ENCODE measurements at places on chromosomes 6 and 20. TPM values are rescaled to one million over a fixed set of nuclear protein-coding genes. Genes with fewer than 3 reads are reported as not detected.

DNA sequence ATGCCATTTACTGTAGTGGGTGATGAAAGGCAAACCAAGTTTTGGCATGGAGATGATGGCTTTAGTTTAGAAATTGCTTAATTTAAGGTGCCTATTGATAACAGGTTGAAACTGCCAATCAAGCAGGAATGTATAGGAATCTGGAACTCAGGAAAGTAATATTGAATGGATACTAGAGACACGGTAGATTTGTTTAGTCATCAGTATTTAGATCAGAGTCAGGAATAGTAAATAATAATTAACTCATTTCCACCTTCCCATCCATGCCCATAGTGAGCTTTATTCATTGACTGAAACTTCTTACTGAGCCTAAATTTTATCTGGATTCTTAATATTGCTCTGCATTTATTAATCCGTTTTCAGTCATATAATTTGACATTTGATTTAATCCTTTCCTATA is 500.3 kb downstream of the NKAIN2 start:
- no peak for DNase-seq

DNA sequence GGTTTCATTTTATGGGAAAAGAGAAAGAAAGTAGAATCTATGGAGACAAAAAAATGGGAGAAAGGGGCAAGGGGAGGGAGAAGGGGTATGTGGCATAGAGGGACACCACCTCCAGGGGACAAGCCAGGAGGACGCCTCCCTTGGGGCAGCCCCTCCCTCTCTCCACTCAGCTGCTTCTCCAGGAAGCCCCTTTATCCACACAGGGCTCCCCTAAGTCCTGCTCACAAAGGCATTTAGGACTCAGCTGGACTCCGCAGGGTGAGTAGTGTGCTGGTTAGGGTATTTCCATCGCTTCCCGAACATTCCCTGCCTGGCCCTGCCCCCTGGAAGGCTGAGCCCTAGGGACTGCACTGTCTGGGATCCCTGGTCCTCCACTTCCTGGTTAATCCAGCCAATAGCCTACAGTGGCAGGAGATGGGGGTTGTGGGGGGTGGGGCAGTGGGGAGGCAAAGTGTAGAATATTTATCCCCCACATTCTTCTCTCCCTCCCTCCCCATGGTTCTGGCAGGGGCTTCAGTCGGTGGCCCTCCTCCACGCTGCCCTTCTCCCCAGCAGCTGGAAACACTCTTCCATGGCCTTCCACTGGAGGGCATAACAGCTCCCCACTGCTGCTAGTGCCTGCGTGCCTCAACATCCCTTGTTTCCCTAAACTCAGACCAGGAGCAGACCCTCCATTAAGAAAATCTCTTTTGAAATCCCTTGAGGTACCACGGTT is 84.8 kb downstream of the SNX5 start:
- no peak for DNase-seq

GRCh38 chr6:157706883-157707282 is 116.2 kb upstream of the SNX9 start:
- DNase-seq: no peak

DNA sequence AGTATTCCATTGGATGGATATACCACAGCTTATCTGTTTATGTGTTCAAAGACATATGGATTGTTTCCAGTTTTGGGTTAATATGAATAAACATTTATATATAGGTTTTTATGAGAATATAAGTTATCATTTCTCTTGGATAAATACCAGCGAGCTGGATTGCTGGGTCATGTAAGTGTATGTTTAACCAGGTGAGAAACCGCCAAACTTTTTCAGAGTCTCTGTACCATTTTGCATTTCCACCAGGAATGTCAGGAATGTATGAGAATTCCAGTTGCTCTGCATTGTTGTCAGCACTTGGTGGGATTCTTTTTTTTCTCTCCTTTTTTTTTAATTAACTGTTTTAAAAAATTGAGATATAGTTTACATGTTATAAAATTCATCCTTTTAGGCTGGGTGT is 52.1 kb downstream of the PHF20 start:
- DNase-seq: no peak

DNA sequence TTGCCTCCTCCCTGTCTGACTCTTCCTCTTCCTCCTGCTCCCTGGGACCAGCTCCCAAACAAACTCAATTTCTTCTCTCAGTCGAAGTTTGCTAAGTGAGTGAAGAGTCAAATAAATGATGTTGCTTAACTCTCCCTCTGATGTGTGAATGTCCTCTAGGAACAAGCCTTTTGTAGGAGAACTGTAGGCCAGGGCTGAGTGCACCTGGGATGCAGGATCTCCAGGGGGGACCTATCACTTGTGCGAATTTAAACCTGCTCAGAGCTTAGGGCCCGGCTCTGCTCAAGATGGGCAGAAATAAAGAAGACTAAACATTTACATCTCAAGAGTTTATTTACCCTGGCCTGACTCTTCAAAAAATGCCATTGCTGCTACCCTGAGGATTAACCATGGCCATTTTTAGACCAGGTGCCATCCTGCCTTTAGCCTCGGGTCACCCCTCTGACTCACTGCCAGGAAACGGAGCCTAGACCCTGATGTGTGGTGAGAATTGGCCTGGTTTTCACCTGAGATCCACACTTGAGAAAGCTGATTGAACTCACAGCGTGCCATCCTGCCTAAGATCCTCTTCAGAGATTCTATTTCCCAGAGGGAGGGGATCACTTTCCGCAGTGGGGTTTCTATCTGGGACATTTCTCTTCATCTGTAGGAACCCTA is 63.6 kb upstream of the CD93 start:
- DNase-seq: no peak

DNA sequence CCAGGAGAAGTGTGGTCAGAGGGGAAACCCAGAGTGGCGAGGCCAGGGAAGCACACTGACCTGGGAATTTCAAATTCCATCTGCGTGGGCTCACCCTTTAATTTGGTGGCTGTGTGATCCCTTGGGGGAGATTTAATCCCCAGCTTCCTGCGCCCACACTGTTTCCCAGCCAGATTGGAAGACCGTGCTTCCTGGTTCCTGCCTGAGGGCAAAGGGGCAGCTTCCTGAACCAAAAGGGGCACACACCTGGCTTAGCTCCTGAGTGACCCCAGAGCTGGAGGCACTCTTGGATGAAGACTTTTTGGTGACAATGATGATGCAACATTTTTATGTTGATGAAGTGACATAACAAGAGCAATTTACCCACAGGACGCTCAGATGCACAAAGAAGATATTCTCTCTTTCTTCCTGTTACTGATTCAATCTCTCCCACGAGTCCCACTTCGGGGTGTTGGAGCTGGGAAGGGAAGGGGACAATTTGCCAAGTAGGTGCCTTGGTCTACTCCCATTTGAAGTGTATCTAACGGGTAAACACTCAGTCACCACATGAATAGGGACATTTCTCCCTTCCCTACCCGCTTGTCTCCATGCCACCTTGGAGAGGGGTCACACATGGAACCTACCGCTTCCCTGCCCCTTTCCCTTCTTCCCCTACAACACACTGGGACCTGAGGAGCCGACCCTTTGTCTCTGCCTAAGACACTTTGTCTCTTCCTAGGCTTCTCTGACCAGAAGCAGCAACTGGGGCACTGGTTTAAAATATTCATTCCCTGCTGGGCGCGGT is 28.6 kb upstream of the CDKN1A start:
- no peak for DNase-seq

GRCh38 chr20:52837378-52837777 is 134.8 kb upstream of the TSHZ2 start:
- no peak for DNase-seq

DNA sequence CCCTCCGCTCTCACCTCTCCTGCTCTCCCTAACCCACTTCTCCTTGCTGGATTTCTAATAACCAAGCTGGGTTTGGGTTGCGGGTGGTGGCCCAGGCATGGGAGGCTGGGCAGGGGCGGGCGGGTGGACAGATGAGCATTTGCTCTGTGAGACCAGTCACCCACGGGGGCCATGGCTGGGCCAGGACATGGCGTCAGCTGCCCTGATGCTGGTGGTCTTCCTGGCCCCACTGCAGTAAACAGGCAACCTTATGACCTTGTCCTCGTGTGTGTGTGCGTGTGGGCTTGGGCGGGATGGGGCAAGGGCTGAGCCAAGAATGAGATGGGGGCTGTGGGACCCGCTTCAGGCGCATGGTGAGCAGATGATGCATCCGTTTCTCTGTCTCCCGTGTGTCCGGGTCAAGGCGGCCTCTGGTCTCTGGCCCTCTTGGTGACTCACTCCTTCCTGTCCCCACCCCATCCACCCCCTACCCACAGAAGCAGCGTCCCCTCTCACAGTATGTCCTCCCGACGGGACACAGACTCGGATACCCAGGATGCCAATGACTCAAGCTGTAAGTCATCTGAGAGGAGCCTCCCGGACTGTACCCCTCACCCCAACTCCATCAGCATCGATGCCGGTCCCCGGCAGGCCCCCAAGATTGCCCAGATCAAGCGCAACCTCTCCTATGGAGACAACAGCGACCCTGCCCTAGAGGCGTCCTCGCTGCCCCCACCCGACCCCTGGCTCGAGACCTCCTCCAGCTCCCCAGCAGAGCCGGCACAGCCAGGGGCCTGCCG is 41.4 kb upstream of the MYL9 start:
- no peak for DNase-seq

- no peak for DNase-seq
Measured at GRCh38 chr6:69812746-69813427, 16.1 kb upstream of the LMBRD1 start.

DNA sequence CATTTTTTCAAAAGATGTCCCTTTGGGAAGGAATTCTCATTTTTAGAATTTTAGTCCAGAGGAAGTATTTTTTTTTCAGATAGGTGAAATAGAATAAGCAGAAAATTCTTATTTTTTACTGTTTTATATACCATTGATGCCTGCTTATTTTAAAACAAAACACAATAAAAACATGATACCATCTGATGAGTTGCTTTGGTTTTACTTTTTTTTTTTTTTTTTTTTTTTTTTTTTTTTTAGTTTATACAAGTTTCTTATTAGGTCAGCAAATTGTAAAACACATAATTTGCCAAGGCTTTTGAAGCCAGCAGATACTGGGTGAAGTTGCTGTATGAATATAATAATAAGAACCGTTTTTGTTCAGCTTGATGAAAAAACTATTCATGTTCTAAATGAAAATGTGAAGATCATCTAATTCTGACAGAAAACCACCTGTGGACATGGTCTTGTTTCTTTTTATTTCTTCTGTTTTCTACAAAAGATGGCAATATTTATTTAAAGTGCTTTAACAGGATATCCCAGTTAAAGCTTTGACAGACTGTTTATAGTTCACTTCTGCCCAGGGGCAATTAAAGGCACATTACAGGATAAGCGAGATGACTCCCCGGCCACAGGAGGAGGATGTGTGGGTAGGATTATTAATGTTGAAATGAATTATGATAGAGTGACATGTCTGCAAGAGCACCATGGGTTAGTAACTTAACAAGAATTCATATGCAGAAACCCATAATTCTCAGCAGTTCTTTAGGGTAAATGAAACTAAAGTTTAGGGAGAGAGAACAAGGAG is 31.1 kb downstream of the MYB start:
- no peak for DNase-seq

GRCh38 chr6:170132561-170132991 is 158.3 kb downstream of the DLL1 start:
- DNase-seq: no peak

DNA sequence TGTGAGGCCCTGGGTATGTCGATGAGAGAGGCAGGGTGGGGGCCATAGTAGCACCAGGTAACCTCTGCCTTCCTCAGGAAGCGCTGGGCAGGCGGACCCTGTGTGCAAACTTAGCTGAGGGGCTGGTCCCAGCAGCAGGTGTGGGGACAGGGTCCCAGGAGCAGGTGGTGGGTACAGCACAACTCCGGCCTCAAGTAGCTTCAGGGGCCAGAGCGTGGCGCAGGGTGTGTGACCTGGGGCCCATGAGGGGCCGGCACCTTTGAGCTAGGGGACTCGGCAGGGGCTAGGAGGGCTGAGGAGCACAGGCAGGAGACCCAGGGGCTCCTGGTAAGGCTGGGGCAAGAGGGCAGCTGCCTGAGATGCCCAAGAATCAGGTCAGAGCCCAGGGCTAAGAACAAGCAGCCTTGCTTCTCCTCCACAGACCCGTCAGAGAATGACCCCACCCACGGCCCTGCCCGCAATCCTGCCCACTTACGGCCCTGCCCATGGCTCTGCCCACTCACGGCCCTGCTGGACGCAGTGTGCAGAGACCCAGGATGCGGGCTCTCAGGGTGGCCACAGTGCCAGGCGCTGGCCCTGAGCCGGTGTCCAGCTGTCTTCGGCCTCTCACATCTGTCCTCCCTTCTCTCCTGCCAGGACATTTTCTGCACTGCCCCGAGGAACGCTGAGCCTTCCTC is 30.9 kb downstream of the CHRNA4 start:
- DNase-seq: no peak

DNA sequence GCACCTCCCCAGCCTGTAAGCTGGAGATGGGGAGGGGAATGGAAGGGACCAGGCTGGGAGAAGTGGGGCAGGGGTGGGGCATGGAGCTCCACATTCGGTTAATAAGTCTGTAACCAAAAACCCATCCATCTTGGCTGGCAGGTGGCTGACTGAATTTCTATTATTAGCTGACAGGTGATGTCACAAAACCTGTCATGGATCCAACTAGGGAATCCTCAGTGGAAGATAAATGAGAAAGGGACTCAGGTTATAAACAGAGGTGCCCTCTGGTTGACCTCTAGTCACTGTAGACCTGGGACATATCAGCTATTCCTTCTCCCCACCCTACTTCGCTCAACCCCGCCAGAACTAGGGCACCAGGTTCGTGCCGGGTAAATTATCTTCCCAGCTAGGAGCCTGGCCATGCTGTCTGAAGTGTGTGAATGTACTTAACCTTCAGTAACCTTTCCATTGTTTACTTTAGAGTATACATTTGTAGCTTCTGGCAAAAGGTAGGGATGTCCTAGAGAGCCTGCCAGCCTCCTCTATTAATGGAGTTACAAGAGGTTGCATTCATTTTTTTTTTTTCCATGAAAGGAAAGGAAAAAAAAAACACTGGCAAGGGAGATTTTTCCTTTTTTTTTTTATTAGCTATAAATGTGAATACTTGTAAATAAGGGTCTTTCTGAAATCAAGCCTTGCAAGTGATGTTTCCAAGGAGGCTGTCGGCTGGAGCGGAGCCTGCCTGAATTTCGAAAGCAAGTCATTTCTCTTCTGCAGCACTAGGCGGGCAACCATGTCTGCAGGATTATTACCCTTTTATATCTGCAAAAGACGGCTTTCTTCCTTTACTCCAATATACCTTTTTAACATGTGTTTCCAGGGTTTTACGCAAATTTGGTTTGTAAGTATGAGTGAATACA is 135.9 kb downstream of the TMEM242 start:
- peak; percentile 40 for DNase-seq

GRCh38 chr6:76703786-76704185 is 631.3 kb upstream of the IMPG1 start:
- no peak for DNase-seq

The RNF39 gene
- 1.1 TPM for polyA plus RNA-seq

The ACTL10 gene
- 0.45 TPM for polyA plus RNA-seq

The TGM2 gene
- polyA plus RNA-seq: 45.5 TPM

The DDO gene
- 1.7 TPM for polyA plus RNA-seq

The BAG2 gene
- polyA plus RNA-seq: 5.1 TPM

The TGIF2 gene
- polyA plus RNA-seq: 56.4 TPM

The HTR1E gene
- 0.60 TPM for polyA plus RNA-seq

The POU3F2 gene
- polyA plus RNA-seq: 0.07 TPM

The LST1 gene
- 5.1 TPM for polyA plus RNA-seq

The BFSP1 gene
- 3.3 TPM for polyA plus RNA-seq

The LCA5 gene
- 8.5 TPM for polyA plus RNA-seq
